ENCODE measurements at places on chromosomes 5 and 9. TPM values are rescaled to one million over a fixed set of nuclear protein-coding genes. Genes with fewer than 3 reads are reported as not detected.
A peak's percentile ranks its signal among the peaks of the same experiment; 100 is the strongest.

The CER1 gene
- total RNA-seq = not detected

The EIF4E1B gene
- total RNA-seq = not detected

The AGXT2 gene
- total RNA-seq = not detected

The IL33 gene
- total RNA-seq = not detected

- H3K27me3 ChIP-seq = peaks cover 4% of the 10 kb centered on the region
- no peaks in the 10 kb centered on the region for H3K4me1 ChIP-seq
- H3K27ac ChIP-seq = no peak overlapping the region
These were observed 181.2 kb downstream of the PIK3R1 start for GRCh38 chr5:68396722-68397121.

- H3K36me3 ChIP-seq = no peaks in the 10 kb centered on the region
- H3K4me3 ChIP-seq = no peak overlapping the region
- H3K27ac ChIP-seq = no peak overlapping the region
- H3K27me3 ChIP-seq = peaks cover 2% of the 10 kb centered on the region
- H3K4me1 ChIP-seq = no peaks in the 10 kb centered on the region
These were observed 112.5 kb upstream of the IER5L start for GRCh38 chr9:129290606-129291005.

GRCh38 chr5:173582216-173583111 is 34.0 kb downstream of the BOD1 start:
- H3K36me3 ChIP-seq = no peaks in the 10 kb centered on the region
- peak overlapping the region; percentile 56 for H3K27ac ChIP-seq
- H3K4me3 ChIP-seq = no peak overlapping the region
- H3K4me1 ChIP-seq = peaks cover 11% of the 10 kb centered on the region

DNA sequence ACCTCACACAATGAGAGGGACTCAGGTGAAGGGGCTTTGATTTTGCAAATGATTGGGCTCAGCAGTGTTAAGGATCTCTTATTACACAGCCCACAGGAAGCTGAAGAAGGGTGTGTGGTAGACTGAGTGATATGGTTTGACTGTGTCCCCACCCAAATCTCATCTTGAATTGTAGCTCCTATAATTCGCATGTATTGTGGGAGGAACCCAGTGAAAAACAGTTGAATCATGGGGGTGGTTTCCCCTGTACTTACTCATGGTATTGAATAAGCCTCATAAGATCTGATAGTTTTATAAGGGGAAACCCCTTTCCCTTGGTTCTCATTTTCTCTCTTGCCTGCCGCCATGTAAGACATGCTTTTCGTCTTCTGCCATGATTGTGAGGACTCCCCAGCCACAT is 132.5 kb upstream of the FBXL7 start:
- no peak overlapping the region for H3K27ac ChIP-seq
- no peaks in the 10 kb centered on the region for H3K27me3 ChIP-seq
- H3K4me1 ChIP-seq = no peaks in the 10 kb centered on the region
- no peak overlapping the region for H3K4me3 ChIP-seq
- DNase-seq = no peak
- no peaks in the 10 kb centered on the region for H3K36me3 ChIP-seq
